Neural crest cell (in vitro differentiated cells): ENCODE measurements at places on chromosomes 1 and 21.

- no peak for DNase-seq
These were observed 5.9 kb downstream of the ADARB1 start for GRCh38 chr21:45080232-45080631.

GRCh38 chr1:22710701-22711049 lies at the start of gene EPHB2:
Gene EPHB2, plus strand, starts transcription at chr1:22710839. Its CDS starts 144 bp downstream, at chr1:22710983.
- peak; percentile 58 for DNase-seq

GRCh38 chr1:108082001-108082400 lies 117.0 kb upstream of the VAV3 start:
- no peak for DNase-seq

DNA sequence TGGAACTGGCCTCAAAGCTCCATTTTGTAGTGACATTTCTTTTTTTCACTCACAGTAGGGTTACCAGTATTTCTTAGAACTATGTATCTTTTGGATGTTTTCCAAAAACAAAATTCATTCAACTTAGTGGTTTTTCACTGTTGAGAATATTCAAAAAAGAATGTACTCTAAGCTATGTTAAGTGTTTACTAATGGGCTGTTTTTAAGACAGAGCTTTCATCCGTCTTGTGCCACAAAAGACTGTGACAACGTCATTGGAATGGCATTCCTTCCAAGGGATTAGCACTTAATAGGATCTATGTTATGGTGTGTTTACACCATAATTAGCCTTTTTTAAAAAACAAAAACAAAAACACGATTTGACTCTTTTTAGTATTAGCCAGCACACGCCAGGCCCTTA lies 66.8 kb downstream of the TTC3 start:
- no peak for DNase-seq

- DNase-seq: no peak
These were observed 48.9 kb upstream of the ZNF326 start for GRCh38 chr1:89945852-89946476.

DNA sequence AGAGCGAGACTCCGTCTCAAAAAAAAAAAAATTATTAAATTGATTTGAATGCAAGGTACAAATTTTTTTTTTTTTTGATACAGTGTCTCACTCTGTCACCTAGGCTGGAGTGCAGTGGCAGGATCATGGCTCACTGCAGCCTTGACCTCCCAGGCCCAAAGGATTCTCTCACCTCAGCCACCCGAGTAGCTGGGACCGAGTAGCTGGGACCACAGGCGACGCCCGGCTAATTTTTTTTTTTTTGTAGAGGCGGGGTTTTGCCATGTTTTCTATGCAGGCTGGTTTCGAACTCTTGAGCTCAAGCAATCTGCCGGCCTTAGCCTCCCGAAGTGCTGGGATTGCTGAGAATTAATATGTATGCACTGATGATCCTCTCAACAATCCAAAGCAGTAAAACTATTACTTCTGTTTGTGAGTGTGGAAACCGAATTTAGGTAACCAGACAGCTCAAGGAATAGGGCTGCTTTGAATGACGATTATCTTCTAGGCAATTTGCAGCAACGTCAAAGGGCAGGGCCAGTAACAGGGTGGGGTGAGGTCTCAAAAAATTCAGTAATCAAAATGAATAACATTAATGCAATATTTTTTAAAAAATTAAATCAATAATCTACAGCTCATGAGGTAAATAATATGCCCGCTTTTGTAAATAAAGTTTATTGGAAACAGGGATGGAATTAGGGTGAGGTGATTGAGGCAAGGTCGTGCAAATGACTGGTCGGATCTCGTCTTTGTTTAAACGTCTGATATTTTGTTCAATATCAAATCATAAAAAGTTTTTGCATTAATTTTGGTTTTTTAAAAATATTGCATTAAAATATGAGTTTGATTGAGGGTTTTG lies 1.2 kb downstream of the CLSPN start:
- no peak for DNase-seq

GRCh38 chr1:93681989-93682412 lies 364 bp upstream of the BCAR3 start:
- DNase-seq: no peak

- no peak for DNase-seq
These were observed 3.6 kb upstream of the FOXE3 start for GRCh38 chr1:47412437-47412836.

DNA sequence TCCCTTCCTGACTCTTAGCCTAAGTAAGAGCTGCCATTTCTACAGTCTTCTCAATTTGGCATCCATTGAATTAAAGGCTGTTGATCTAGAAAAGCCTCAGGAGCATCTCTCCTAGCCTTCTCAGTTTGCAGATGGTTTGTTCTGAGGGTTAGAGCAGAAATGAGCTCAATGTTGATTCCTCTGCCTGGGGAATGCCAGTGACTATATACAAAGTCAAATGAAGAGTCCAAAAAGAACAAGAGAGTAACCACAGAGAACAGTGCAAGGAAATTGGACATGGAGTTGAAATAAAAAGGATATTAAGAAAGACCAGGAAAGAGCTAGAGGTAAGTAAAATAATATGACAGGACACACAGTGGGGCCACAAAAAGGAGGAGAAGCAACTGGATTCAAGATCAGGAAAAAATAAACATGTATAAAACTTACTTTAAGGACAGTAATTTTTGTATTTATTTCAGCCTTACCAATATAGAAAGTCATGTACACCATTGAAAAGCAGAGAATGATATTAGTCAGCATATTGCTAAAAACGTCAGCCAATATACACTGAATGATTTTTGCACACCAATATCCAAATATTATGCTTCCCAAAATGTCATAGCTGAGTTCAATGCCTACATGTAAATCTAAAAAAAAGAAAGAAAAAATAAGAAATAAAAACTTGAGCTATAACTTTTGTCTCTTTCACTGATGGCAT lies 21.3 kb downstream of the SLC9C2 start:
- no peak for DNase-seq

- DNase-seq: no peak
These were observed 4.4 kb upstream of the PHC2 start for GRCh38 chr1:33435096-33435820.

GRCh38 chr21:34243562-34243961 lies 120.2 kb upstream of the KCNE2 start:
- DNase-seq: no peak

DNA sequence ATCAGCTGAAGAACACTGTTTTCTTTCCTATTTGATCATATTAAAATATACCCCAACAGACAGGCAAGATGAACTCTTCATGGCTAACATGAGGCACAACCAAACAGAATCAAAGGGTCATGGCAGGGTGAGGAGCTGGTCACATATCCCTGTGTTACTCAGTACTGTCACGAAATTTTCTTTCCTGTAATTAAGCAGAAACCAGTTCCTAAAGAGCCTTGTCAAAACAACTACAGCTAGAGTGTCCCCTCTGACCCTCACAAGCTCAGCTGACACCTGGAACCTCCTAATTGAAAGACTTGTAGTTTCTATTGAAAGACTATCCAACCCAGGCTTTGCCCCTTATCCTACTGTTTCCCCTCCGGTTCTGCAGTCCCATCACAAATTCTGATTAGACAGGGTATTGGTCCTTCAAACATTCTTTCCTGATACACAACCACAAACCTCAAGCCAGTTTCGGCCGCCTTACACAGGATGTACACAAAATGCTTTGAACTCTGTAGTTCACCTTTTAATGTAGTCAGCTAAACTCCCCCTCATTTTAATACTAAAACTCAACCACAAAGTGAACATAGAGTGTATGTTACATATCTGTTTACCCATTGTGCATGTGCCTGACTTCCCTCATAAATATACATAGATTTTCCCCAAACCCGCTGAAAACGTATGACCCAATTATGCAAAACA lies 651.9 kb downstream of the MRPL39 start:
- DNase-seq: no peak

DNA sequence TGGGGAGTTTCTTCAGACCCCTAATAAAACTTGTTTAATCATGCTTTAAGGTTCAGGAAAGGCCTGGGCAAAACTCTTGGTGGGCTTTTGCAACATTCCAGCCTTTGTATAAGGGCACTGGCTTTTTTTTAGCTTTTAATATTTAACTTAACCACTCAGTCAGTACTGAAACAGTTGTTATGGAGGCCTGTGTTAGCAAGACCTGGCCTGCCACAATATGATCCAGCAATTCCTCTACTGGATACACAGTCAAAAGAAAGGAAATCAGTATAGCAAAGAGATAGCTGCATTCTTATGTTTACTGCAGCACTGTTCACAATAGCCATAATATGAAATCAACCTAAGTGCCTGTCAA lies 75.1 kb upstream of the COG2 start:
- no peak for DNase-seq

DNA sequence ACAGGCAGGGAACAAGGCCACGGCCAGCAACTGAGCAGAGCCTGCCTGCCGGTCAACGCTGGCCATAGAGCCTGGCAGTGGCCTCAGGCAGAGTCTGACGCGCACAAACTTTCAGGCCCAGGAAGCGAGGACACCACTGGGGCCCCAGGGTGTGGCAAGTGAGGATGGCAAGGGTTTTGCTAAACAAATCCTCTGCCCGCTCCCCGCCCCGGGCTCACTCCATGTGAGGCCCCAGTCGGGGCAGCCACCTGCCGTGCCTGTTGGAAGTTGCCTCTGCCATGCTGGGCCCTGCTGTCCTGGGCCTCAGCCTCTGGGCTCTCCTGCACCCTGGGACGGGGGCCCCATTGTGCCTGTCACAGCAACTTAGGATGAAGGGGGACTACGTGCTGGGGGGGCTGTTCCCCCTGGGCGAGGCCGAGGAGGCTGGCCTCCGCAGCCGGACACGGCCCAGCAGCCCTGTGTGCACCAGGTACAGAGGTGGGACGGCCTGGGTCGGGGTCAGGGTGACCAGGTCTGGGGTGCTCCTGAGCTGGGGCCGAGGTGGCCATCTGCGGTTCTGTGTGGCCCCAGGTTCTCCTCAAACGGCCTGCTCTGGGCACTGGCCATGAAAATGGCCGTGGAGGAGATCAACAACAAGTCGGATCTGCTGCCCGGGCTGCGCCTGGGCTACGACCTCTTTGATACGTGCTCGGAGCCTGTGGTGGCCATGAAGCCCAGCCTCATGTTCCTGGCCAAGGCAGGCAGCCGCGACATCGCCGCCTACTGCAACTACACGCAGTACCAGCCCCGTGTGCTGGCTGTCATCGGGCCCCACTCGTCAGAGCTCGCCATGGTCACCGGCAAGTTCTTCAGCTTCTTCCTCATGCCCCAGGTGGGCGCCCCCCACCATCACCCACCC lies at the start of gene TAS1R3:
TAS1R3 (plus strand) TSS at position 213 of the 898 bp plus-strand sequence; CDS start at position 279, 66 bp downstream.
- DNase-seq: no peak

DNA sequence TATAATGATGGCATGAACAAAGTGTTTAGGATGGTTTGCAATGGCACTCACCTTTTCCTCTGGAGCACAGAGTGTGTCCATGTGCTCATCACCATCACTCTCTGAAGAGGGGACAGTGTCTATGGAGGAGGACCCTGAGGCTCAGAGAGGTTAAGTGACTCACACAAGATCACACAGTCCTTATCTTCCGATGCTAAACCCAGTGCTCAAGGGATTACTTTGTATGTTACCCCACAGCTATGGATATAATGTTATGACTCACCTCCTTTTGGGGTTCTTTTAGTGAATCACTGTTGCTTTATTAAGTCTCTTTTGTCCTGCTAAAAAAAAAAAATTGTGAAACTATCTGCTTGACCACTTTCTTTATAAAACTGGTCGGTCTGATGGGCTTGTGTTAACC lies 67.6 kb downstream of the TENT5C start:
- DNase-seq: no peak

GRCh38 chr21:46294647-46295176 lies 8.6 kb downstream of the YBEY start:
- DNase-seq: no peak

DNA sequence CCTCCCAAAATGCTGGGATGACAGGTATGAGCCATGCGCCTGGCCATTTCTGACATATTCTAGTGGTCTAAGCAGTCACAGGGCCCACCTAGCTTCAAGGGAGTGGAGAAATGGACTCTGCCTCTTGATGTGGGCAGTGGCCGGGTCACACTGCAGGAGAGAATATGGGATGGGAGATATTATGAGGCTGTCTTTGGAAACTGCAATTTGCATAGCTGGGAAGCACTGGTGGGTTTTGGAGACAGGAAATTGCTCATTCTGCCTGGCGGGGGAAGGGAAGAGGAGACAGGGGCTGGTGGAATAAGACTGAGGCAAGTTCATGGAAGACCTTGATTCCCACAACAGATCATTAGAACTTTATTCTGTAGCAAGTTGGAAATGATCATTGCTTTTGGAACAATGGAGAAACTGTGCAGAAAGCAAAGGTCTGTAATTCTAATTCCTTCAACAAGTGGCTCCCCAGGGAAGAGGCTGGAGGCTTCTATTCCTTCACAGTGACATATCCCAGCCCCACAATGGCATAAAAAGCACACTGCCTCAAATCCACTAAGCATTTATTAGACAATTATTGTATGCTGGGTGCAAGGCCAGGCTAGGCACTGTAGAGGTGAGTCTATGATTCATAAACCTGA lies 10.5 kb downstream of the NCMAP start:
- DNase-seq: no peak

DNA sequence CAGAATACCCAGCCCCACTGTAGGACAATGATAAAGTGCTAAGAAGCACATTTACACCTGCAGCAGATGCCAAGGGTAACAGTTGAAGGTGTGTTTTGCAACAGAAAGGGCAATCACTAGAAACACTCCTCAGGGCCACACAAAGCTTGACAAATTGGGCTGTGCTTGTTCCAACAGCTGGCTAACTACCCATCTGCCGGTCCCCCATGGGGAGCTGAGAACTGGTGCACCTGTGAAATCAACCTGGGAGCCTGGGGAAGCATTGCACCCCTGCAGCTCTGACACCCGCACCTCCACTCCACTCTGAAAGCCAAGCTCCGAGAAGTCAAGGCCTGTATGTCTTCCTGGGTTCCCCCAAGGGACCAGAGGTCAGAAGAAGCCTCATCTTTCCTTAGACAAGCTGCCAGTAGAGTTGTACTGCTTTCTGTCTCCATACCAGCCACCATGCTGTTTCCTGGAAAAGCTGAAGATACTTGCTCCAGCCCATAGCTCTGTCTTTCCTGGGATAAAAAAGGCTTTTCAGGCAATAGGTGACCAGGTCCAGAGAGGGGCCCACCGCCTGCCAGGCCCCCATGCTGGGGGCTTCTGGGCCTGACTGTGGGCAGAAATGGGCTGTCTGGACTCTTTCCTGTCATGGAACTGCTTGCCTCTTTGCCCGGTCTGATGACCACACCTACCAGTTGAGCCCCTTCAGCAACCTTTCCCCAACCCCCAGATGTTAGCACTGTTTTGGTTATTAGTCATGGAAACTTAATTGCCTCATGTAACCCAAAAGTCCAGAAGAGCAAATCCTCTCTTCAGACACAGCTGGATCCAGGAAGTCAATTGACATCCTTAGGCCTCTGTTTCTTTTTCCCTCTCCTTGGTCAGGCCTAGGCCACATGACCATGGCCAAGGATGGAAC lies 93.6 kb downstream of the KIF14 start:
- DNase-seq: no peak

DNA sequence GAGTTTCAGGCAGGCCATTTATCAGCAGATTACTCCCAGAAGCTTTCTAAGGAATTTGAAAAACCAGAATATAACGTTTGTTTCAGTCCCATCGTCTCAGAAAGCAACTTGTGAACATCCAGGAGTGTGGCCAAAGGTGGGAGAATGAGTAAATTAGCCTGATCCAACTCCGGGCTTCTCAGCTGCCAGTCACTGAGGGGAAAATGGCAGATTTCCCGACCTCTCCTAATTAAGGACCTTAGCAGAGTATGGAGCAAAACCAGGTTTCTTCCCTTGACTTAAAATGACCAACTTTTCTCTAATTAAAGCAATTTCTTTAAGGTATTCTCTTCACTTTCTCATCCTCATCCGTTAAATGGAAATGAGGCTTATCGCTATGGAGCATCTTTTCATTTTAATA lies 1.0 kb downstream of the CORT start:
- DNase-seq: no peak
